ENCODE measurements at places on chromosomes 1 and 21.

DNA sequence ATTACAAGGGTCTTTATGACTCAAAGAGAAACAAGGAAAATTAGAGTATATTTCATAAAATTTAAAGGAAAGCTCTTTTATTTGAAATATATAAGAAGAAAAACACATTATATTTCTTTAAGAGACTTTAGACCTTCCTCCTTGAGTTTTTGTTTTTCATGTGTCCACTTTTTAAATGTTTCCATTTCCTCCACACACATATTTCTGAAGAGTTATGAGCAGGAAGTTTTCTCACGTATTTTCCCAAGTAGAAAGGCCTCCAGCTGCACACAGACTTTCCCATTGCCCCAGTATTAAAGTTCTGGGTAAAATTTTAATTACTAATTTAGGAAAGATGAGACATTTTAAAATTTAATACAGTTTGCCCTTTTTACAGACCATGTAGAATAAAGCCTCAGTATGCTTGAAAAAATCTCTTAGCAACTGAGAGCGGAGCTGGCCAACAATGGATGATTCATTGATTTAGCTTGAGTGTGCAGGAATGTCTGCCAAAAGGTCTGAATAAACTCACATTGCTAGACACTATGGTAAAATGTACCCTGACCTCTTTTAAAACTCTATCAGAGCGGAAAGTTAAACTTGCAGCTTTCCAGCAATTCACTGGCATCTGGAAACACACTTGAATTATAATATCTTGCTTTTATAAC, 57.9 kb downstream of the DDAH1 start:
- no peak for DNase-seq

- no peak for DNase-seq
Observed at GRCh38 chr1:25018110-25018735, 88.1 kb upstream of the RUNX3 start.

DNA sequence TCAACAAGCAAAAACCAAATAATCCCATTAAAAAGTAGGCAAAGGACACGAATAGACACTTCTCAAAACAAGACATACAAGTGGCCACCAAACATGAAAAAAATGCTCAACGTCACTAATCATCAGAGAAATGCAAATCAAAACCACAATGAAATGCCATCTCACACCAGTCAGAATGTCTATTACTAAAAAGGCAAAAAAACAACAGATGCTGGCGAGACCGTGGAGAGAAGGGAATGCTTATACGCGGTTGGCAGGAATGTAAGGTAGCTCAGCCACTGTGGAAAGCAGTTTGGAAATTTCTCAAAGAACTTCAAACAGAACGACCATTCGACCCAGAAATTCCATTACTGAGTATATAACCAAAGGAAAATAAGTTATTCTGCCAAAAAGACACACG, 145.1 kb upstream of the EDN2 start:
- no peak for DNase-seq

GRCh38 chr1:218164111-218164929, 120.8 kb upstream of the RRP15 start:
- DNase-seq = no peak

- DNase-seq = no peak
Observed at GRCh38 chr1:214280386-214281020, 456 bp upstream of the SMYD2 start.

GRCh38 chr1:32816676-32817158, 441 bp downstream of the YARS1 start:
- DNase-seq = no peak

GRCh38 chr1:201905234-201905890, 16.7 kb downstream of the SHISA4 start:
- no peak for DNase-seq

- no peak for DNase-seq
Observed at GRCh38 chr1:230870916-230871315, 2.6 kb upstream of the C1orf198 start.

DNA sequence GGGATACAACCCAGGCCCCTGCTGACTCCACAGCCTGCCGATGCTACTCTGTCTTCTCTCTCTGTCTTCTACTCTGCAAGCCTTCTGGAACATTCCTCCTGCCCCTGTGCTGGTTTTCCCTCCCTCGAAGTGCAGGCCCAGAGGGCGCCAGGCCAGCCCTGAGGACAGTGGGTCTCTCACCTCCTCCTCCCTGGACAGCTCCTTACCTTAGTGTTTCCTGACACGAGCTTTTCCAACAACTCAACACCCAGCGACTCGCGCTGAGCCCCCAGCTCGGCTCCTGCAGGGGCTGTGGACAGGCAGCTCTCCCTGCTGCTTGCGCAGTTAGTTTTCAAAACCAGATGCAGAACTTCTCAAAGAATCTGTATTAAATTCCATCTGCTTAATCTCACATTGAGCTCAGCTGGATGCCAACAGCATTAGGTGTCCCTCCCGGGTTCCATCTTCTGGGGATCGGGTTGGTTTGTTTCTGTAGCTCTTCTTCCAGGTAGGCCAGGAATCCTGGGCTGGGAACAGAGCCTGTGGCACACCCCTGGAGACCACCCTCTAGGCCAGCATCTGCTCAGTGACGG, 54.2 kb downstream of the PTPRU start:
- no peak for DNase-seq

DNA sequence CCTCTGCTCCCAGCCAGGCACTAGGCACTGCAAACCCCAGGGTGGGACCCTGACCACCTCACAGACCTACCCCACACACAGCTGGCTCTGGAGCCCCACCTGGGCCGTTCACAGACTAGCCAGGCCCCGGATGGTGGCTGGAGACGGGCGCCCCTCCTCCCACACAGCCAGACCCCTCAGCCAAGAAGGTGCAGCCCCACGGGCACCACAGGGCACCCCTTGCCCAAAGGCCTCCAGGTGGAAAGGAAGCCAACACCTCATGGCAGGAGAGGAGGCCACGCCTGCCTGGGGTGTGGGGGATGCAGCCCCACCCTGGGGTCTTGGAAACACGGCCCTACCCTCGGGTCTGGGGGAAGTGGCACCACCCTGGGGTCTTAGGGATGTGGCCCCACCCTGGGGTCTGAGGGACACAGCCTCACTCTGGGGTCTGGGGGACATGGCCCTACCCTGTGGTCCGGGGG, 44.6 kb downstream of the WNT9A start:
- DNase-seq = no peak

GRCh38 chr1:210940081-210940617, 193.8 kb downstream of the KCNH1 start:
- no peak for DNase-seq

- no peak for DNase-seq
Observed at GRCh38 chr1:33446590-33446989, 15.7 kb upstream of the PHC2 start.

- no peak for DNase-seq
Observed at GRCh38 chr21:26405735-26406361, 167.2 kb downstream of the CYYR1 start.

All from activated CD4-positive, alpha-beta T cell treated with anti-CD3 and anti-CD28 coated beads for 1 hour (primary cell).